ENCODE measurements at places on chromosomes 7 and 10.

DNA sequence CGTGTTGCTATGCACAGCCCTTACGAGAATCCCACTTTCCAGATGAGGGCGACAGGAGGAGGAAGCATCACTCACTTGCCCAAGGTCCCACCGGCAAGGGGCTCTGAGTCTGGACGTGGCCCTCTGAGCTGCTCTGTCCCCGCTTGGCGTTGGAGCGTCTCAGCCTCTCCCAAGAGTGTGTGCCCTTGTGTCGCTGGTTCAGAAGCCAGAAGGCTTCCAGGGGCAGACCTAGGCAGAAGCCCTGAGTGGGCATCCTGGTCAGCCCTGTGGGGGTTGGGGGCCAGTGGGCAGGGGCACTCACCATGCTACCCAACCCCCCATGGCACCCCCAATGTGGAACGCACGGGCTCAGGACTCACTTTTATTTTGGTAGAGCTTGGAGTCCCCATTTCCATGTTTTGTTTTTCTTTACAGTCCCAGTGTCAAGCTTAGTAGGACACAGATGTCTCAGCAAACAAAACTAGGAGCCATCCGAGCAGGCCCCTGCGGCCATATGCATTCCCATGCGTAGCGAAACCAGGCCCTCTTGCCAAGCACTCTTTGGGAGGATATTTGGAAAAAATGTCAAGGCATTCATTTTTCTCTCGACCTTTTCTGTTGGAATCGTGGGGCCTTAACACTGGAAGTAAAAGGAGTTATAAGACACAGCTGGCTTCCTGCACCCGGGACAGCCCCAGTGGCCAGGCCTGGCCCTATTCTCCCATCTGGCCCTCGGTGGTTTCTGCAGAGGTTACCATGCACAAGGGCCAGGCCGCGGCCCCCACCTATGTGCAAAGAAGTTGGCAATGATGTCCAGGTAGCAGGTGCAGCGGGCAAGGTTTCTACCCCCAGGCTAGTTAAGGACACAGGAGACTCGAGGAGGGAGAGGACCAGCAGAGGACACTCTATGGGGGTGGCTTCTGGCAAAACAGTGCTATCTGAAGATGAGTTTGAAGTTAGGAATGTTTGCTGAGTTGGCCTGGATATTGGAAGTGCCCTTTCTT is 97.0 kb downstream of the LHPP start:
- DNase-seq = no peak

GRCh38 chr7:19107356-19108146 is 9.9 kb downstream of the TWIST1 start:
- DNase-seq = peak; percentile 93

- no peak for DNase-seq
Measured at GRCh38 chr10:83533290-83533689, 606.0 kb upstream of the GHITM start.

DNA sequence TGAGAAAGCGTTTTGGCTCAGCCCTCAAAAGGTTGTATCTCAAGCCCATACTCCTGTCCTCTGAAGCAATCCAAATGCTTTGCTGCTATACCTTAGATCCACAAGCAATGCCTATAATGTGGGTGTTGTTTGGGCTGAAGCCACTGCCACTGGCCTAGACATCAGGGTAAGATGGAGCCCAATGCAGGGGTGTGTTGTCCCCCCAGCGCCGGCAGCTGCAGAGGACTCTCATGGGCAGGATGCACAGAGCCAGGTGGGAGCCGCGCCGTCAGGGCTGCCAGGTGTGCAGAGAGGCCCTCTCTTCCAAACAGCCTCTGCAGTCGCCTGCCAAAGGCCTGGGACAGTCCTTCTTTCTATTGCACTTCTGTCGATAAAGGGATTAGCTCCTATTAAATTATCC is 205.2 kb upstream of the SHH start:
- DNase-seq = no peak

DNA sequence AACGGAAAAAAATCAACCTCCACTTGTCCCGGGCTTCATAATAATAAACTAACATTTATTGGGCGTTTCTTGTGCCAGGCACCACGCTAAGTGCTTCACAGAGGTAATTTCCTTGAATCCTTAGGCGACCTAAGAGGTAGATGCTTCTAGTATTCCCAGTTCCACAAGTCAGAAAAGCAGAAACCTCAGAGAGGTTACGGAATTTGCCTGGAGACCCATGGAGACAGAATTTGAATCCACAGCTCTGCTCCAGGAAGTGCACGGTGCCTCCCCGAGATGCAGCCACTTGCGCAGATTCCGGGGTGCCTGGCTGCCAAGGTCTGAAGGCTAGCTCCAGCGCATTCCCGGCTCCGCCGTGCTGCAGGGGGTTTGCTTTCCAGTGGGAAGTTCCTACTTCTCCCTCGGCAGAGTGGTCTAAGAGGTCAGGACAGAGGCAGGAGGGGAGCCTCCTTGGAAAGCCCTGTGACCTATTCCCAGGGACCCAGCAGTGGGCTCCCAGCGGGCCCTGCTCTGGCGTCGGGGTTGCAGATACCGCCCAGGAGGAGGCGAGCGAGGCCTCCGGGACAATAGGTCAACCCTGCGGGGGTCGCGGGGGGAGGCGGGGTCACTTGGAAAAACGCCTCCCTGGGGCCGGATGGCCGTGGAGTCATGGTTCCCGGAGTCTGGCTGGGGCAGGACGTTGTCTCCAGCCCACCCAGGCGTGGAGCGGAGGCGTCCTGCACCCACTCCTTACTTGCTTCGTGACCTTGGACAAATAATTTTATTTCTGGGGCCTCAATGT is 10.1 kb upstream of the NKX2-3 start:
- no peak for DNase-seq

- no peak for DNase-seq
Measured at GRCh38 chr7:16399265-16399831, 22.0 kb downstream of the CRPPA start.

GRCh38 chr7:140604760-140605159 is 35.9 kb downstream of the DENND2A start:
- no peak for DNase-seq

- DNase-seq = no peak
Measured at GRCh38 chr10:86061278-86062197, 305.1 kb downstream of the GRID1 start.

- no peak for DNase-seq
Measured at GRCh38 chr7:3730276-3730675, 429.2 kb downstream of the SDK1 start.
